ENCODE measurements at places on chromosomes 5 and 9.
A peak's percentile ranks its signal among the peaks of the same experiment; 100 is the strongest.

DNA sequence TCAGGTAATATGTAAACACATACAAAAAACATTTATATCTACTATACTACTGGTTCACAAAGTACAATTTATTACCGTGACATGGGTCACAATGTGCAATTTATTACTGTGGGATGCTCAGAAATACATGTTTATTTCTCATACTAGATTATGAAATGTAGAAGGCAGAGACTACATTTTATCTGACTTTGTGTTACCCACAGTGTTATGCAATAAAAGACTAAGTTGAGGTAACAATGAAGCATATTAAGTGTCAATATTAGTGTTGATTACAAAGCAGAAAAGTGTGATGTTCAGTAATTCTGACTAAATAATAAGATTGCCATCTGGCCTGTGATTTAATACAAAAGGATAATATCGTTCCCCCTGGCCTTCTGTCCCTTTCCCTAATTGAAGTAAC lies 42.4 kb downstream of the CPLANE1 start:
- no peak for DNase-seq

- DNase-seq = no peak
Observed at GRCh38 chr5:131545845-131546244, 89.2 kb downstream of the RAPGEF6 start.

GRCh38 chr9:109518621-109519335 lies 20.7 kb upstream of the PTPN3 start:
- DNase-seq = no peak

DNA sequence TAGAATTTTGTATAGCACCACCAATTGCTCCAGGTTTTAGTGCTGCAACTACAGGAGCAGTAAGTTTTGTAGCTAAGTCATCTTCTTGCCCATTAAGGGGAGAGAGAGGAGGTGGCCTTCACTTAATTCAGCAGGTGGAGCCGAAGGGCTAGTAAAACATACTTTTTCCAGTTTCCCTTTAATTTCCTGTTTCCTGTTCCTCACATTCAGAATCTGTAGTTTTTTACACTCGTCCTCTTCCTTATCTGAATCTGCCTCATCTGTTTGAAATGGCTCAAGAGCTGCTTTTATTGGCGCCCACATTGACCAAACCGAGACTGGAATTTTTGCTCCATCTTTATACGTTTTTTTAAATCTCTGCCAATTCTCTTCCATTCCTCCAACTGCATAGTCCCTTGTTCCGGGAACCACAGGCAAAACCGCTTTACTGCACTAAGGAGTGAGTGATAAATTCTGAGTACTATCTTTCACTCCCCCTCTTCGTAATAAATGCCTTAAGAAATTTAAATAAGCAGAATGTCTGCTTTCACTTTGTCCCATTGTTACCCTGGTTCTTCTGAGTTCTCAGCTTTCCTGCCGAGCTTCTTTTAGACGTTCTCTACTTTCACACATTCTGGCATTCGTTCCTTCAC lies 133.9 kb downstream of the DROSHA start:
- DNase-seq = no peak

- DNase-seq = peak; percentile 9
Observed at GRCh38 chr5:140399979-140400729, 1.5 kb upstream of the ANKHD1 start.

DNA sequence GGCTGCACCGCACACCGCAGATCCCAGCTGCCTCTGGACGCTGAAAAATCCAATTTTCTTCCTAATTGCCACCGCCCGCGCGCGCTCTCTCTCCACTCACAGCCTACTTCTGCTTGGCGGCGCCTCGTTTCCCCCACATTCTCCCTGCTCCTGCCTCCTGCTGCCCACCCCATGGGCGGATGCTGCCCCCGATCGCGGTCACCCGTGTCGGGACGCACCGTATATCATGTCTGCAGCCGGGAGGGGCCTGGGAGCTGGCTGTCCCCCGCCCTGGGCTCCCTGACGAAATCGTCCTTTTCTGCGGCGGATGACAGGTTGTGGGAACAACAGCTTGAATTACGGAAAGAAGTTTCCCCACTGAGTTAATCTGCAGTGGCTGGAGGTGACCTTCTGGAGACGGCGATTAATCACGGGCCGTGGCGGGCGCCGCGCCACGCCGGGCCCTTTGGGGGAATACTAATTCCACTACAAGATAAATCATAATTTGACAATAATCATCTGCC lies 36.3 kb upstream of the PSD2 start:
- no peak for DNase-seq

GRCh38 chr9:12785941-12786340 lies 11.1 kb downstream of the LURAP1L start:
- no peak for DNase-seq

DNA sequence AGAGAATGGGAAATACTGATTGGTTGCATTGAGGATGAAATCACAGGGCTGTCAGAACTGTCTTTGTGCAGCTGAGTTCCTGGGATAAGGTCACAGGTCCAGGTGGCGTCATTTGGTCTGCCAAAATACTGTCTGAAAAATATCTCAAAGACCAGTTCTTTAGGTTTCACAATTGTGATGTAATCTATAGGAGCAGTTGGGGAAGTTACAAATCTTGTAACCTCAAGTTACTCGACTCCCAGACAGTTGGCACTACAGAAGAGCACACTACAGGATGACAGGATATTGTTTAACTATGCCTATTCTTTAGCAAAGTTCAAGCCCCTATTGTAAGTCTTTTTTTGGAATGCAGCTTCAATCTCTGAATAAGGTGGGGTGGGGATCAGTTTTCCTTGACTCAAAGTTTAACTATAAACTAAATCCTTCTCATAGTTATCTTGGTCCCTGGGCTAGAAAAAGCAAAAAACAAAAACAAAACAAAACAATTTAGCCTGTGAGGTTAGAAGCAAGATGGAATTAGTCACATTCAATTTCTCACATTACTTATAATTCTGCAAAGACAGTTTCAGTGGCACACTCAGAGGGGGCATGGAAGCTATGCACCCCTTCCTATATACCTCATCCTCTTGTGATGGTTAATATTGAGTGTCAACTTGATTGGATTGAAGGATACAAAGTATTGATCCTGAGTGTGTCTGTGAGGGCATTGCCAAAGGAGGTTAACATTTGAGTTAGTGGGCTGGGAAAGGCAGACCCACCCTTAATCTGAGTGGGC lies 276.0 kb downstream of the AUH start:
- DNase-seq = no peak

- no peak for DNase-seq
Observed at GRCh38 chr5:157308836-157309465, 43.0 kb downstream of the CYFIP2 start.

GRCh38 chr5:100827481-100827889 lies 75.6 kb downstream of the ST8SIA4 start:
- no peak for DNase-seq

GRCh38 chr5:16806711-16807546 lies 129.2 kb downstream of the MYO10 start:
- no peak for DNase-seq

DNA sequence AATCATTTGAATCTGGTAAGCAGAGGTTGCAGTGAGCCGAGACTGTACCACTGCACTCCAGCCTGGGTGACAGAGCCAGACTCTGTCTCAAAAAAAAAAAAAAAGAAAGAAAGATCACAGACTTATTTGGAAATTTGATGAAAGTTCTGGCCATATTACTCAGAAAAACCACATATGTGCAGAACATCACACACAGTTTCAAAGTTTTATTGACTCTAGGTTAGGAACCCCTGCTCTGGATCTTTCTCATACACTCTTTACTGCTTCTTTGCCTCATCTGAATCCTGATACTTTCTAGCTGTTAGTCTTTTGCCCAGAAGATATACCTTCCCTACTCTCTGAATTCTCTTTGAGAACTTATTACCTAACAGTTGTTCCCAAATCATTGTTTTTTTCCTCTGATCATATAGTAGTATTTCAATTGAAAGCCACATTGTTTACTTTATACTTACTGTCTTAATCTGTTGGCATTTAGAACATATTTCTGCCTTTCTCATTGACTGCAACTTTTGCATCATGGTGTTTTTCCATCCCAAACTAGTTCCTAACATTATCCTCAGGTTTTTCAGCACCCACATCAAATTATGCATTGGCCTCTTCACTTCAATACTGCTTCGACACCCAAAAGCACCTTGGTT lies 68.7 kb downstream of the LNPEP start:
- DNase-seq = peak; percentile 25

DNA sequence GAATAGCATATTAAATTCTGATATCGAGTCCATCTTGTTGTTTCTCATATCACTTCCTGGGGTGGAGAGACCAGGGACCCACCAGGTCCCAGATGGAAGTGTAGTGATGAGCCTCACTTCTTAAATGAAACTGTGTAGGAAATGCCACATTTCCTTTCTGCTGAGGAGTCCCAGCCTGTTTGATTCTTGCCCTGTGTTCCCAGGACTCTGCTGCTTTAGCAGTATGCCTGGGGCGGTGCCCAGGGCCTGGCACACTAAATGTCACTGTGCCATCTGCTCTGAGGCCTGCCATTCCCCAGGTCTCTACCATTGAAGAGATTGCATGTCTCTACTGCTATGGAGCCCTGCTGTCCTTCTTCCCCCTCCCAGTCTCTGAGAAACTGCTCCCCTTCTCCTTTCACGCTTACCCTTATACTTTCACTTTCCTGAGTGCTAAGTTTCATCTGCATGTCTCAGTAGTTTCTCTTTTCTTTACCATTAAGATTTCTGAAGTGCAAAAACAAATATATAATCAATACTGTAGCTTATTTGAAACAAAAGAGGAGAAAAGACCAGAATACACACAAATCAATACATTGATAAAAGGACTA lies 260.4 kb downstream of the GABRB2 start:
- no peak for DNase-seq

DNA sequence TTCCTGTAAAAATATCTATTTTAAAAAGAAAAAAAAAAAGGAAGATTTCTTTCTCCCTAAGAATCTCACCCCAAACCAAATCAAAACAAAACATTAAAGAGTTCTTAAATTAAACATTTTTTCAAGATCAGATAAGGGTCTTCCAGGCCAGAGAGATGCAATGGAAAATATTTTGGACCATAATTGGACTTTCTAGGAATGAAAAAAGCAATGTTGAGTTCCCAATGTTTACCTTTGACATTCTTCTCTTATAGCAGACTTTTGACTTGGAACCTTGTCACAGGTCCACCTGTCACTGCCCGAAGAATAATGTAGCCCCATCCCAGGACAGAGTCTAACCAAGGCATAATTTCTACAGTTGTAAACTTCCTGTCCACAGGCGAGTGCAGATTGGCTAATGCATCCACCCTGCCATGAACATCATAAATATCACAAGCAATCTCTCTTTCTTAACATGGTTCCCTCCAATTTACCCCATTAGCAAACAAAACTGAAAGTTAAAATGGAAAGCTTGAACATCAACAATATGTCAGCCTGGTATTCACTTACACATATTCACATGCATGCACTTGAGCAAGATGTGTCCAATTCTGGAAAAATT lies 121.7 kb upstream of the ZNF366 start:
- DNase-seq = no peak

- peak; percentile 12 for DNase-seq
Observed at GRCh38 chr9:70044490-70045307, 1.1 kb downstream of the MAMDC2 start.

- DNase-seq = no peak
Observed at GRCh38 chr5:58455066-58455465, 4.8 kb downstream of the PLK2 start.

GRCh38 chr5:94793113-94793815 lies 174.8 kb downstream of the SLF1 start:
- DNase-seq = peak; percentile 45

DNA sequence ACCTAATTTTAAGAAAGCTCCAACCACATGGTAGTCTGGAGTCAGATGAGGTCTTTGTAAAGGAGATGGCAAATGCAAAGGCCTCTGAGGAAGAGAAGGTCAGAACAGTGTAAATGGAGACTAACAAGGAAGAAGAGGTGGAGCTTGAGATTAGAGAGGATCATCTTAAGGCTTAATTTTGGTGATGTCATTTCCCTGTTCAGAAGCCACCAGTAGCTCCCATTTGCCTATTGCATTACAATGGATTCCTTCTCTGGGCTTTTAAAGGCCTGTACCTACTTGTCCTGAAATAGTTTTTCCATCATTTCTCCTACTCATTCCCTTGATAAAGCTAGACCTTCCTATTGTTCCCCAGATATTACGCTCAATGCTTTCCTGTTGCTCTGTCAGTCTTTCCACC lies 16.1 kb downstream of the PCSK5 start:
- no peak for DNase-seq

- no peak for DNase-seq
Observed at GRCh38 chr5:54571462-54571861, 53.9 kb downstream of the SNX18 start.

DNA sequence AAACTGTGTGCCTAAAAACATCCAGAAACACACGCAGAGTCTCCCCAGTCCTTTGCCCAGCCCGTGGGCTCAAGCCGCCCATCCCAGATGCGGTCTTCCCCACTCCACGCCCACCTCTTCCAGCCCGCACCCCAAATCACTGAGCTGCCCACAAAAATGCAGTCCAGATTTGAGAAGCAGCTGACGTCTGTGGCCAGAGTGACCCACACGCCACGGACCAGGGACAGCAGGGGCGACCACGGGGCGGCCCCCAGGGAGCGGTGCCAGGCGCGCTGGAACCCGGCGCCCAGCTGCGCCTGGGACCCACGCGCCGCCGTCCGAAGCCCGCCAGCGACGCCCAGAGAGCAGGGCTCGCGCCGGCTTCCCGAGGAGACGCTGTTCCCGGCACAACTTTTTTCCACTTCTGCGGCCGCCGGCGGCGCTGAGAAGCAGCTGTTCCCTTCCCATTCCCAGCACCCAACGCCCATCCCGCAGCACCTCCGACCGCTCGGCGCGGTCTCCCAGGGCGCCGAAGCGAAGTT lies 674 bp downstream of the LHFPL2 start:
- DNase-seq = no peak

GRCh38 chr5:42940853-42941252 lies 99.3 kb downstream of the ANXA2R start:
- no peak for DNase-seq

DNA sequence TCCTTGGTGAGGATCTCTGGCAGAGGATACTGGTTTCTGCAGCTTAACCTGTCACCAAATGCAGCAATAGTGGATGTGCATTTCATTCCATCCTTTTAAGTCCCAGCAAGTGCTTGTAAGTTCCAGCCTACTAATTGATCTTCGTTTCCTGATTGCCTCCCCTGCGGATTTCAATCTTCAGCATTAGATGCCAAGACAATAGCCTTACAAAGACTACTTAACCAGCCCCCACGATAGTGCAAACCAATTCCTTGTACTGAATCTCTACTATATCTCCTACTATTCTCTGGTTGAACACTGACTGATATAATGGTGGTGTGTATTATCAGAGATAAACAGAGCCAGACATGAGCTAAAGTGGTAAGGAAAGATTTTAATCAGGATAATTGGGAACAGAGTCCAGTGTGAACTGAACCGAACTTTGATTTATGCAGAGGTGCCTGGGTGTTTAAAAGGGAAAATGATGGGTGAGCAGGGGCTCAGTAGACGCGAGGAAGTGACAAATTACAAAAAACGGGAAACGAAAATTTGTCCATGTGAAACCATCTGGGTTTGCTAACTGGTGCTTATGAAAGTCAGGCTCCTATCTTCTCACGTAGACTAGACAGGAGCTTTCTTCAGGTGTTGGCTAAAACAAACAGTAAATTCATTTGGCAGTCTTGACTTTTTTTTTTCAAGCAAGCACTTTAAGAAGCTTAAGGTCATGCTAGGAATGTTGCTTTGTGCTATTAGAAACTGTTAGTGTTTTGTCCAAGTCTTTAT lies 106.9 kb upstream of the ST8SIA4 start:
- no peak for DNase-seq
